NB4 (cell line): ENCODE measurements at places on chromosomes 16 and 17.
A peak's percentile ranks its signal among the peaks of the same experiment; 100 is the strongest.

DNA sequence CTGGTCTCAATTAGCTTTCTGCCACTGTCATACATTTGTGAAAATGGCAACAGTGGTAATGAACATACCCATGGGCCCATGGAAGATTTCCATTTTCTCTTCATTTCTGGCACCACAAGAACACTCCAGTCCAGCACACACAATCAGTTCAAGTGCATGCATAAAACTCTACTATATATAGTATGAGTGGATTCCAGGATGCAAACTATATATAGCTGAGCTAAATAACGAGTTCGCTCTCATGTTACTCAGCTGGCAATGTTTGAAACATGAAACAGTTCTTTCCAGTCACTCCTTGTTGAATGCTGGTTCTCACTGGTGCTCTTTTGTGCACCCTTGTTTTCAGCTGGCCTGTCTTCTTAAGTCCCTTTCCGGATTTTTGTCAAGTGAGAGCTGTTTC is 75.2 kb upstream of the DHX40 start:
- no peak for DNase-seq

GRCh38 chr17:12992676-12993075 is 25.2 kb downstream of the ELAC2 start:
- no peak for DNase-seq

- DNase-seq: no peak
Observed at GRCh38 chr17:46011711-46012505, 12.9 kb downstream of the STH start.

DNA sequence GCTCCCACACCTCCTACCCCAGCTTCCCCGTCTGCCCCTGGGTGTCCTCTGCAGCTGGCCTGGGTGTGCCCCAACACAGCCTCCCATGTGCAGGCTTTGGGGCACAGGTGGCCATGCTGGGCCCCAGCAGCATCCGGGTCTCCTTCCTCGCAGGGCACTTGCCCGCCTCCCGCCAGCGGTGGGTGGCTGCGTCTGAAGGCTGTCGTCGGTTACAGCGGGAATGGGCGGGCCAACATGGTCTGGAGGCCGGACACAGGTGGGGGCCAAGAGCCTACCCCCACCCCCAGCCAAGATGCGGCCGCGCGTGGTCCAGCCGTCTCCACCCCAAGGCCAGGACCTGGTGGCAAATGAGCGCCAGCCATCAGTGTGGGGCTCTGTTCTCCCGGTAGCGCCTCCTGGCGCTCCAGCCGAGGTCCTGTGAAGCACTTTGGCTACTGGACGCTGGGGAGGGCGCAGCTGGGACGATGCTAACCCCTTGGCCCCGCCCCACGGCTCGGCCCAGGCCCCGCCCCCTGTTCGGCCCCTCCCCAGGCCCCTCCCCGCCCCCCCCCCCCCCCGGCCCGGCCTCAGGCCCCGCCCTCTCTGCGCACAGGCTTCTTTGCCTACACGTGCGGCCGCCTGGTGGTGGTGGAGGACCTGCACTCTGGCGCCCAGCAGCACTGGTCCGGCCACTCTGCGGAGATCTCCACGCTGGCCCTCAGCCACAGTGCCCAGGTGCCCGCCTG is 7.3 kb upstream of the RHOT2 start:
- no peak for DNase-seq

- no peak for DNase-seq
Observed at GRCh38 chr17:67358612-67359011, 7.8 kb downstream of the PSMD12 start.

- no peak for DNase-seq
Observed at GRCh38 chr16:26454102-26454501, 612.6 kb upstream of the C16orf82 start.

- DNase-seq: peak; percentile 61
Observed at GRCh38 chr16:30087181-30087898, 4.4 kb downstream of the TBX6 start.

- DNase-seq: peak; percentile 70
Observed at GRCh38 chr16:20300312-20301097, 26.8 kb downstream of the GP2 start.

DNA sequence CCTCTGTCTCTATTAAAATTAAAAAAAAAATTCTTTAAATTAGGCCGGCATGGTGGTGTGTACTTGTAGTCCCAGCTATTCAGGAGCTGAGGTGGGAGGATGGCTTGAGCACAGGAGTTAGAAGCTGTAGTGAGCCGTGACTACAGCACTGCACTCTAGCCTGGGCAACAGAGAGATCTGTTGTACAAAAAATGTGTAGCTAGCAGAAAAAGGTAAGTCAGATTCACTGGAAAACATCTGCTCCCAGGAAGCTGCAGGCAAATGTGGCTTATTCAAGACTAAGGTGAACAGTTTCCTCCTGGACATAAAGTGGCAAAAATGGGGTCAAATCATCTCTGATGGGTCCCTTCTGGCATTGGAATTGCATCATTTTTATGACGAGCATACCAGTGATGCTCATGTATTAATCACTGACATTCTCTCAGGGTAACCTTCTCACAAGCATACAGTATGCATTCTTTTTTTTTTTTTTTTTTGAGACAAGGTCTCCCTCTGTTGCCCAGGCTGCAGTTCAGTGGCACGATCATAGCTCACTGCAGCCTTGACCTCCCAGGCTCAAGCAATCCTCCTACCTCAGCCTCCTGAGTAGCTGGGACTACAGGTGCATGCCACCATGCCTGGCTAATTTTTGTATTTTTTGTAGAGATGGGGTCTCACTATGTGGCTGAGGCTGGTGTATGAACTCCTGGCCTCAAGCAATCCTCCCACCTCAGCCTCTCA is 48.7 kb downstream of the CPPED1 start:
- no peak for DNase-seq

GRCh38 chr16:78286065-78286464 is 186.6 kb downstream of the WWOX start:
- no peak for DNase-seq

DNA sequence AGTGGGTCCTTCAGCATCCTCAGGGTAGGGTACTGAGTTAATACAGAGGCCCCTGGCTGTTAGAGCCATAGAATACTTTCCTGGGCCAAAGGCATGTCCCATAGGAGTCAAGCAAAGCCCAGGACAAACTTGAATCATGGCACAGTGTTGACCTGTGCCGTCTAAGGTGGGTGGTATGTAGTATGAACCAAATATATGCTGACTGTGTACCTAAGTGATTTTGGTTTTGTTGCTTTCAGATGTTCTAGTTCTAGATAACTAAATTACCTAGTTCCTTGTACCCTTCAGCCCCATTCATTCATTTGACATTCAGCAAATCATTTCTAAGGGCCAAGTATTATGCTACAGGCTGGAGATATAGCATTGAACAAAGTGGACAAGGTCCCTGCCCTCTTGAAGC is 61.3 kb upstream of the GPRC5B start:
- no peak for DNase-seq

DNA sequence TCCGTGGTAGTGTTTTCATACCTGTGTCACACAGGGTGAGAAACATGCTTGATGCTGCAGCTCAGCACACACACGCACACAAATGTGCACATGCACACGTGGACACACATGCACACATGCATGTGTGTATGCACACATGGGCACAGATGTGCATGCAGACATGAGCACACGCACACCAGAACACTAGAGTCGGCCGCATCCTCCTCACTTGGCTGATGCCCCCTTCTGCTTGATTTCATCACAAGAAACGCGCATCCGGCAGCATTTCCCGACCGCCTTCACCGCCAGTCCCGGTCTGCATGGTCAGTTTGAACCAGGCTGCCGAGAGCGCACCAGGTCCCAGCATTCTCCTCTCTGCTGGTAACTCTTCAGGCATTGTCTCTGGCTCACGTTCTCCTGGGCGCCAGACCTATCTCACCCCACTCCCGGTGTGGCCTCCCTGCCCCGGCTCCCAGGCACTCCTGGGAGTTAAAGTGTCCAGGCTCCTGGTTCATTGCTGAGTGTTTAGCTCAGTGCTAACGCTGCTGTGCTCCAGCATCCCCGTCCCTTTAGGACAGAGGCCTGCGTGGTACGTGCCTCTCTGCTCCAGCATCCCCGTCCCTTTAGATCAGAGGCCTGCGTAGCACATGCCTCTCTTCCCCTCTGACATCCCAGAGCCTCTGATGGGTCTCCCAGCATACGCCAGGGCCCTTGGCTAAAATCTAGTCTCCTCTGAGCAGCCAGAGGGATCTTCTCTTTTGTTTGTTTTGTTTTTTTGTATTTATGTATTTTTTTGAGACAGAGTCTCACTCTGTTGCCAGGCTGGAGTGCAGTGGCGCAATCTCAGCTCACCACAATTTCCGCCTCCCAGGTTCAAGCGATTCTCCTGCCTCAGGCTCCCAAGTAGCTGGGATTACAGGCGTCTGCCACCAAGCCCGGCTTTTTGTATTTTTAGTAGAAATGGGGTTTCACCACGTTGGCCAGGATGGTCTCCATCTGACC is 16.0 kb downstream of the BAIAP2 start:
- DNase-seq: peak; percentile 71

- no peak for DNase-seq
Observed at GRCh38 chr17:64994781-64995538, 61.6 kb downstream of the GNA13 start.

GRCh38 chr17:31369266-31369665 is 22.2 kb upstream of the RAB11FIP4 start:
- DNase-seq: no peak
